ENCODE measurements at places on chromosomes 2 and 18.

DNA sequence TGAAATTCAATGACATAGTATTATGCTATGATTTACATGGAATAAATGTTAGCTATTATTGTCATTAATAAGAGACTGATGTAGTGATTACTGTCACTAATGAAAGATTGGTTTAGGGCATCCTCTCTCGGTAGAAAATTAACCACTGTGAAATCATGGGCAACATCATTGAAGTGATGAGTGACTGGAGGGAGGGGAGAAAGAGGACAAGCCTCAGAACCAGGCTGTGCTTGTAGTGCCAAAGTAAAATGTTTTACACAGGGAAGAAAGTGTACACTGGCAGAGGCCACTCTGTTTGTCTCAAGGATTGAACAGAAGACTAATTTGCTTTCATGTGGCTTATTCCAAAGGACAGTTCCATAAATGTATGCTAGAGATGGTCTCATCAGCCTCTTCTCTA, 456.2 kb upstream of the TCF4 start:
- DNase-seq: no peak

GRCh38 chr2:148796735-148797512, 78.1 kb upstream of the KIF5C start:
- no peak for DNase-seq

DNA sequence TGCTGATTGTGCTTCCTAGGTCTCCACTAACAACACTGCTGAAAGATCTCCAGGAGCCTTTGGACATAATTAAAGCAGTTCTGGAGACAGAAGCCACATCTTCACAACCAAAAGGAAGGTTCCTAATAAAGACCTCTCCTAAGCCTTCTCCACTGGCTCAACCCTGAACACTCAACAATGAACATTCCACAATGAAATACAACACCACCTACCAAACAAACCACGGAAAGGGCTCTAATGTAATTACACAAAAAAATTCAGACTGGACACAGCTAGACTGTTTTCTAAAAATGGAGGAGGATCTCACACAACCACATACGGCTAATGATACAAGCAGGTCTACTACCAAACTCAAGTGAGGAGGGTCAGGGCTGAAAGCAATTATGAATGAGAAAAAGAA, 43.6 kb downstream of the NOL10 start:
- DNase-seq: no peak

DNA sequence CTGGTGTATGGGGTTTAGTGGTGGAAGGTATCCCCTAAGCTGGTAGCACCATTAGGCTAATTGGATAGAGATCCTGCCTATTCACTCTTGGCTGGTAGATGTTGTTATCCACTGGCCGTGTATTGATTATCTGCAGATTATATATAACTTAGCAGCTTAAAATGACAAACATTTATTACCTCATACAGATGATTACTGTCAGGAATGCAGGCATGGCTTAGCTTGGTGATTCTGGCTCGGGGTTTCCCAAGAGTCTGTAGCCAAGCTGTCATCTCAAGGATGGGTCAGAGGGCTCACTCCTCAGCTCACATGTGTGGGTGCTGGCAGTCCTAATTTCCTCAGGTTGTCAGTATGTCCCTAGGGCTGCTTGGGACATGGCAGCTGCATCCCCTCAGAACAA, 465.8 kb downstream of the PARD3B start:
- no peak for DNase-seq

DNA sequence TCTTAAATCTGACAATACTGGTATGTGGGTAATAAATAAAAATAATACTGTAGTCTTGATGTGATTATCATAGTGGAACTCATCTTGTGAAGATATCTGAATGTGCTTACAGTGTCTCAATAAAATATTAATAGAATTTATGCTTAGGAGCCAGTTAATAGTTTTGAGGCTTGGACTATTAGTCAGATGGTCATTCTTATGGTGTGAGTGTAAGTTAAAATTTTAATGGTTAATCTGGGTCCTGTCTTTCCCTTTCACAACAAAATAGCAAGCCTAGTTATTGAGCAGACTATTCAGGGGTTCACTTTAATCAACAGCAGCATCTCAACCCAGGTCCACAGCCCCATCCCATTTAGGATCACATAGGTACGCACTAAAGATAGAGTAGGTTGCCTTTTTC, 138.9 kb downstream of the HAUS1 start:
- no peak for DNase-seq

- DNase-seq: no peak
Measured at GRCh38 chr2:42860319-42861094, 68.1 kb upstream of the HAAO start.

DNA sequence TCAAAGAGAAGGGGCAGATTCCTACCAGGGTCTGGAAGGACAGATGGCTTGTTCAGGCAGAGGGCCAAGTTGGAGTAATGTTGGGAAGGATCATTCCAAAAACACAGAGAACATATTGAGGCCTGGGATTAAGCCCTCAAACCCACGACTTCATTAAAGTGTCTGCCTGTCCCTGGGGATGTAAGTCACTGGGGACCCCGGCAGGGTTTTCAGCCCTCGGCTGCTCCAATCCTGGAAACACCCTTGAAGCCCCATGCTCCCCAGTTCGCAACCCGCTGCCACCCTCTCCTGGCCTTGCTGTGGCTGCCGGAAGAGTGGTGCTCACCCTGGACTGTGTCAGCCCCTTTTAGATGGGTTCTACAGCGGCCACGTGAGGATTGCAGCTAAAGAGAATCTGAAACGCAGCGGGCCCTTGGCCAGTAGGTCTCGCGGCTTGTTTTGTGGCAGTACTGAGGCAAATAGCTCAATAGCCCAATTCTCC, 79.9 kb downstream of the EPAS1 start:
- DNase-seq: no peak

DNA sequence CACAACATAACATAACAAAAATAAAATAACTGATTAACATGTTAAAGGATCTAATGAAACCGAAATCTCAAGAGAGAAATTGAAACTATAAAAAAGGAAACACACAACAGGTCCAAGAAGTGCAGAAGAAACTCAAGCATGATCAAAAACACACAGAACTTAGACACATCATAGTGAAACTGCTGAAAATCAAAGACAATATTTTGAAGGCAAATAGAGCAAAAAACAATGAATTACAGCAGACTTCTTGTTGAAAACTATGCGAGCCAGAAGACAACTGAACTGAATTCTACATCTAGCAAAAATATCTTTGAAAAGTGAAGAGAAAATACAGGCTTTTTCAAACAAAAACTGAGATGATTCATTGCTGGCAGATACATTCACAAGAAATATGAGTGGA, 61.3 kb downstream of the UGP2 start:
- DNase-seq: no peak

DNA sequence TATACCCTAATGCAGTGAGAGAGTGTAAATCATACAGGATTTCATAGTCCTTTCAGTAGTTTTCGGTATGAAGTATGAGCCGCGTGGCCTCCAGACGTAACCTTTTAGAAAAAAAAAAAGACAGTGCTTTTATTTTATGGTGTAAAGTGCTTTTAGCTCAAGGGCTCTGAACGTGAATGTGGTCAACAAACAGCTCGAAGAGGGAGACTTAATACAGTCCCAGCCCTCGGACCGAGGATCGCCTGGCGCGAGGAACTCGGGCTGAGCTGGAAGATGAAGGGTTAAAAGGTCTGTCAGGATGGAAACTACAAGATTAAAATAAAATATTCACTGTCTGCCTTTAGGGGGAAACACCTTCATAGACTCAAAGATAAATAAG, 4.0 kb upstream of the BCL11A start:
- DNase-seq: no peak

- no peak for DNase-seq
Measured at GRCh38 chr2:207621501-207622039, 3.6 kb downstream of the METTL21A start.

DNA sequence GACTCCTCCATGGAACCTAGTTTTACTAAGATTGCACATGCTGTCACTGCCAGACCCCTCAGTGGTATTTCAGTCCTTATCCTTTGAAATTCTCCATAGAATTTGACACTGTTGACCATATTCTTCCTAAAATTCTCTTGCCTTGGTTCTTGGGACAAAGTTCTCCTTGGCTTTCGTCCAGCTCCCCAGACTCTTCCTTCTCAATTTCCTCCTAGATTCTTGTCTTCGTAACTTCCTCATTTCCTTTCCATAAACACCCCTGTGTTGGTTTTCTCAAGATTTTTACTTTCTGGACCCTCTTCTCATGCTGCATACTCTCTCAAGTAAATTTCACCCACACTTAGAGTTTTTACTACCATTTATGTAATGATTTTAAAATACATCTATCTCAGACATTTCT, 96.6 kb upstream of the TWSG1 start:
- no peak for DNase-seq

DNA sequence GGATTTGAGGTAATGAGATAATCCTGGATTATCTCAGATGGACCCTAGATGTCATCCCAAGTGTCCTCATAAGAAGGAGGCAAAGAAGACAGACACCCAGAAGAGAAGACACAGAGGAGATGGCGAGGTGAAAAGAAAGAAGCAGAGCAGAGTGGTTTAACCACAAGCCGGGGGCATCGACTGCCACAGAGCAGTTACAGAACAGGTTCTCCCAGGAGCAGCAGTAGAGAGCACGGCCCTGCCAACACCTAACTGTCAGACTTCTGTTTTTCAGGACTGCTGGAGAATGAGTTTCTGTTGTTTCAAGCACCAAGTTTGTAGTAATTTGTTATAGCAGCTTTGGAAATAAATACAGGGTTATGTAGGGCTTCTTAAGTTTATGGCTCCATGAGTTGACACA, 437.0 kb downstream of the THSD7B start:
- DNase-seq: no peak

DNA sequence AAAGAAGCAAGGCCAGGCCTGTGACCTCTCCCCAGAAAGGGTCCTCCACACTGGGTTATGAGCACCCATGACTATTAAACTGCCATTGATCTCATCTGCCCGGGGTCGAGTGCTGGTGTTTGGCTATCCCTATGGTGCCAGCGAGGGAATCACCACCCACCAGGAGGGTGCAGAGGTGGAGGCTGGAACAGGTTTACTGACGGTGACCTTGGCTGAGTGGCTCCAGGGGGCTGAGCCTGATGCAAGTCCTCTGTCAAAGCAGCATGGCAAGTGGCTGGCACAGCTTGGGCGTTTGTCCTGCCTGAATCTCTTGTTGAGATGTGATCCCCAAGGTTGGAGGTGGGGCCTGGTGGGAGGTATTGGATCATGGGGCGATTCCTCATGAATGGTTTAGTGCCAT, 196.4 kb upstream of the HDAC4 start:
- no peak for DNase-seq

Data from stimulated activated CD4-positive, alpha-beta T cell treated with anti-CD3 and anti-CD28 coated beads, Interleukin-1b, Interleukin-23, amount 100 ng/mL, for 4 hours (primary cell).